OCI-M1 (cell line): ENCODE measurements at places on chromosomes 1 and 21.

GRCh38 chr1:212514782-212515181 is 82.1 kb downstream of the NENF start:
- no peak for DNase-seq

GRCh38 chr1:97377432-97378034 is 543.3 kb downstream of the DPYD start:
- no peak for DNase-seq

DNA sequence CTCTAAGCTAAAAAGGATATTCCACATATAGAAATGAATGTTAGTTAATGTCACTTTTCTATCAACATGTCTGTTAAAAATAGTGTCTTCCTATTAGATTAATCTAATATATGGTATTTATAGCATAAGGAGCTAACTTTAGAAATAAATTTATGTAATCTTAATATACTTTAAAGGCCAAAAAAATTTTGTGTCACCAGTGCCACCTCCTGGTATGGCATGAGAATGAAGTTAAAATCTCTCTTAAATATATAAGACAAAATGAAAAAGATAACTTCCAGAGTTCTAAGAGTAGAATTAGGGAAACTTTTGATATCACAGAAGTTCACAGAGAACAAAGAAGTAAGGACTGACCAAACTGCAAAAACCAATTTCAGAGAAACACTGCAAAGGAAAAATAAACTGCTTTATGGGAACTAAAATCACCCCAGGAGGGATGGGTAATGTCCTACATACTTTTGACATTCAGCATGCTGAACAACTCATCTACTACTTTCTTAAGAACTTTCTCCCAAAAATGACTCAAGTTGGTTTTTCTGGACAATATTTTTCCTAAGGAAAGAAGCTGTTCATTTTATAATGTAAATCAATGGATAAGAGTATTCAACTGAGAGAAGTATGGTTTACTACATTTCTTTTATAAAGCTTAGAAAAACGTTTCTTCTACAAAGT is 82.8 kb downstream of the TRIM33 start:
- DNase-seq = peak; percentile 52

DNA sequence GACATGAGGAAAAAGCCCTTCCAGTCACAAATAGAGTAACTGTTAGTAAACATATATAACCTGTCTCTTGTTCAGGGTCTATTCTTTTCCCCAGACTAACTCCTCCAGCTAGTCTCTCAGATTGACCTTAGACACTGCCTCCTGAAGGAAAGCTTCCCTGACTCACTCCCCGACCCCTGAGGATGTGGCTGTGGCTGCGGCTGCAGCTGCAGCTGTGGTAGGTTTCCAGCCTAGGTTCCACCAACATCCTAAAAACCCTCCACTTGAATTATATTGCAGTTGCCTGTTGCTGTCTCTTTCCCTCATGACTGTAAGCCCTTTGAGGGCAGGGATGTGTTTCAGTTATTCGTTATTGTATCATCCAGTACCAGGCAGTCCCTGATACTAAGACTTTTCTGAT is 132.9 kb upstream of the C1orf21 start:
- DNase-seq = no peak

- DNase-seq = no peak
These were observed 45.0 kb upstream of the AIM2 start for GRCh38 chr1:159121526-159121925.

DNA sequence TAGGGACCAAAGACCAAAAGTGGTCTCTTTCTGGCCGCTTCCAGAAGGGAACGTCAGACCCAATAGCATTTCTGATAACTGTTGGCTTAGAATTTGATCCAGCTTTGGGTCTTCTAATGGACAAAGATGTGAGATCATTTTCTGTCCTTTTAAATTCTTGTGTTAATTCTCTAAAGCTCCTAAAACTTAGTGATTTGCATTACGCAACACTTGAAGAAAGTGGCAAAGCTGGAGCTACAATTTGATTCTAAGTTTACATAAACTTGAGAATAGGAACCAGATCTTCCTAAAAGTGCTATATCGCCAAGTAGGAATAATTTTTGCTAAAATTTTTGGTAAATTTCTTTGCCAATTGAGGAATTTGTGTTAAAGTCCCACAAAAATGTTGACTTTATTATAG is 21.6 kb upstream of the PLA2G4A start:
- DNase-seq = no peak

GRCh38 chr1:34276606-34277005 is 99.9 kb downstream of the C1orf94 start:
- no peak for DNase-seq

GRCh38 chr1:245173446-245174211 is 18.8 kb downstream of the KIF26B start:
- DNase-seq = no peak

DNA sequence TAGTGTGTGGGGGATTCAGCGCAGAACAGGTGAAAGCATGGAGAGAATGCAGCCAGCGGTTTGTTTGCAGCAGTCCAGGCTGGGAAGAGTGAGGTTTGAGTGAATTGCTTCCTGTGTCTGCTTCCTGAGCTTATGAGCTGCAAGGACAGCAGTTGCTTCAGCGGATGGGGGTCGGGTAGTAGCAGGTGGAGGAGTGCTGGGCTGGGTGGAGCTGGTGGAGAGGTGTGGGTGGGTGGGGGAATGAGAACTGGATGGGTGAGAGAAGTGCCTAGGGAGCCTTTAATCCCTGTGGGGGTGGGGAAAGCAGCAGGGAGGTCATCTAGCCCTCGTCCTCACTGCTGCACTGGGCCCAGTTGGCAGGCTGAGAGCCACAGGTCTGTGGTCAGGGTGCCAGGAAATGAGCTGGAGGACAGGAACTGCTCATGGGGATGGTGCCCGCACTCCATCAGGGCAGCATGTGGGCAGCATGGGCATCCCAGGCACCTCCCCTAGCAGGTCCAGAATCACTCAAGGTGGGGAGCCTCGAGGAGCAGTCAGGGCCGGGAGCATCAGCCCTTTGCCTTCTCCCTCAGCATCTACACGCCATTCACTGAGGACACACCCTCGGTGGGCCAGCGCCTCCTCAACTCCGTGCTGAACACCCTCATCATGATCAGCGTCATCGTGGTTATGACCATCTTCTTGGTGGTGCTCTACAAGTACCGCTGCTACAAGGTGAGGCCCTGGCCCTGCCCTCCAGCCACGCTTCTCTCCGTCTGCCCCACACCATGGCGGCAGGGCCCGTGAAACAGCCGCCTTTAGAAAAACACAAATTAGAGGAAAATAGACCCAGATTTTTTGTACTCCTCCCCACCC is 14.8 kb downstream of the PSEN2 start:
- DNase-seq = no peak

DNA sequence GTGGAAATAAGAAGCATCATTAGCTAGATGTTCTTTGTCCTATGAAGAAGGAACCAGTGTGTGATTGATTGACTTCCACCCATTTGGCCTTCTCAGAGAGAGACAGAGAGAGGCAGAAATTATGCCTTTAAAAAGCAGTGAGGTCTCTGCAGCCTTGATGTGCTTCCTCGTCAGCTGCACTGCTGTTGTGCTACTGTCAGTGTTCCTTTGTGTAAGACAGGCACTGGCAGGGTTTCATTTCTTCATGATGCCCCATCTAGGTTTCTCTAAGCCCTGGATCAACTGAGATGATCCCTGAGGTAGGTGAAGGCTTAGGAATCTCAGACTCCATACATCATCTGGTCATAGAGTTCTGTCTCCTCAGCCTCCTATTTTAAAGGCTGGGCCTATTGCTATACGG is 34.9 kb downstream of the GPR3 start:
- no peak for DNase-seq

- DNase-seq = no peak
These were observed 116.3 kb upstream of the SOD1 start for GRCh38 chr21:31543191-31543590.

- no peak for DNase-seq
These were observed 488.6 kb upstream of the RGS18 start for GRCh38 chr1:191669629-191670028.

- DNase-seq = no peak
These were observed 82.3 kb downstream of the ACTL8 start for GRCh38 chr1:17837233-17838030.

DNA sequence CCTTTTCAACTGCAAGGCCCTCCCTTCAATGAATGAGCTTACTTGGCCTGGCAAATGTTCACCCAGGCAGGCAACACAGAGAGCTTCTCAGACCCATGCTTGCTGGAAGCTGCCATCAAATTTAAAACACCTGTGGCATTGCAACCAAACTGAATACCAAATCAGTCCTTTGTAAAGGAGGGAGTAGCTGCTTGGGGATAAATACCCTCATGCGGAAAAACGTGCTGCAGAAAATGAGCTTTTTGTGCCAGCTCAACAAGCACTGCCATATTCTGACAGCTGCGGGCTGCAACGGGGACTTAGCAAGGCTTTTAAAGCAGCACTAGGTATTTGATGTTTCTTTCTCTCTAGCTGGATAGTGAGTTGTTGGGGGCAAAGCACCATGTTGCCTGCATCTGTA is 119.7 kb downstream of the PLPPR4 start:
- DNase-seq = no peak

GRCh38 chr1:94819238-94819944 is 766 bp upstream of the SLC44A3 start:
- no peak for DNase-seq

DNA sequence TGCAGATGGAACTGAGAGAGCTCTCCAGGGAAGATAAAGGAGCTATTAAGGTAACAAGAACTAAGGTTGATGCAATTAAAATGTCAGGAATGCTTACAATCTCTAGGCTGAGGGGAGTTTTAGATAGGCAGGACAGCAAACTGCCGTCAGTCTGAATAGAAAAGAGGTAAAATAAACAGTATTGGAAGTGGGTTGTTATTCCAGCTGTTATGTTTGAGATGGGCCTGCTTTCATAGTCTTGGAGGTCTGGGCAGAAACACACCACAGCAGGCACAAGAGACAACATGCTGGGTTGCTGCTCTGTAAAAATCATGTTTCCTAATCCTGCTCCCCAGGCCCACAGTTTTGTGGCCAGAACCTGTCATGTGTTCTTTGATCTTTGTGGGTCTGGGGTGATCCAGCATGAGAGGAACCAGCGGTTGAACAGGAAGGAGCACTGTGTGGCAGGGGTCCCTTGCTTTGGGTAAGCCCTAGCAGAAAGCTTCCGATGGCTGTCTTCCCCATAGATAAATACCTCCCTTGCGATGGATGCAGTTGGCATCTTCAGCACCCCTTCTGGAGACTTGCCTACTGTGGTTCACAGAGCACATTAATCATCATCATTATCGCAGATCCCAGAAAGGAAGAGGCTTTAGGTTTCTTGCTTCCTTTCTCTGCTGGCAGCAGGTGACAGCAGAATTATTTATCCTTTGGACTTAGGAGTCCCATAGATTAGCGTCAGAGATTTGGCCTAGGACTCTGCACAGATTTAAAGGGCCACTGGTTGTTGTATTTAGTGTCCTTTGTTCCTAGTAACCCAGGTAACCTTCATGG is 97.1 kb downstream of the AK5 start:
- DNase-seq = peak; percentile 38

DNA sequence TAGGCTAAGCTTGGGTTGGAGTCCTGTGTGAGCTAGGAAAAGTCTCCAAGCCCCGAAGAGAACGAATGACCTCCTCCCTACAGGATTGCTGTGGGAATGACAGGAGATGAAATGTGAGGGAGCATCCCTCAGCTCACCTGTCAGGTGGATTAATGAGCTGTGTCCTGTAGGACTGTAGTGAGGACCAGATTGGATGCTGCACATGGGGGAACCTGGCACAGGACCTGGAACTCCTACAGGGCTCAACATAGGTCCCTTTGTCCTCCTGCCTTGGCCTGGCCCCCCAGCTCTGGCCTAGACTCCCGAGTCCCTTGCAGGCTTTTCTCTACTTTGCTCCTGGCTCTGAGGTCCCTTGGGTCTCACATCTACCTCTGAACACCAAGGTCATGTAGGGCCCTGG is 155.7 kb downstream of the PTPRU start:
- DNase-seq = no peak

DNA sequence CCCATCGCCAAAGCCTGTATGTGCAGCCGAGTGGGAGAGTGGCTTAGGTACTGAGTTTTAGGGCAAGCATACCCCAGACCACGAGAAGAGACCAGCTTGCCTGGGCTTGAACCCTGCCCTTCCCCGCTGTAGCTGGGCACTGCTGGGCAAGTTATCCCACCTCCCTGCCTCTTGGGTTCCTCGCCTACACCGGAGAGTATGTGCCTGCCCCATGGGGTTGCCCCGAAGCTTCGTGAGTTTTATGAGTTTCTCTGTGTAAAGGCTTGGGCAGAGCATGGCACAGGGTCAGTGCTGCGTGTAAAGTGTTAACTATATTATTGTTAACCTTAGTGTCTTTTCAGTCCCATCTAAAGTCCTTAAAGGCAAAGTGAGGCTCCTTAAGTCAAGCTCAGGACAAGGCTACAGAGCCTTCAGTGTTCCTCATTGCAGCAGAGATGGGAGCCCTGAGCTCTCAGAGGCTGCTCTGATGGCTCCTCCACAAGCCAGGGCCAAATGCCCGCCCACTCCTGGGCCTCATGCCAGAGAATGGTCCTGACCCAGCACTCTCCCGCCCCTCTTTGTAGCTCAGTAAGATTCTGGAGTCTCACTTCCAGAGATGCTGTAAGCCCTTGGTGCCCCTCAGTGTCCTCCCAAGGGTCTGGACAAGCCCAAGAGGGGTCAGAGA is 37.0 kb upstream of the KCNA10 start:
- DNase-seq = no peak

DNA sequence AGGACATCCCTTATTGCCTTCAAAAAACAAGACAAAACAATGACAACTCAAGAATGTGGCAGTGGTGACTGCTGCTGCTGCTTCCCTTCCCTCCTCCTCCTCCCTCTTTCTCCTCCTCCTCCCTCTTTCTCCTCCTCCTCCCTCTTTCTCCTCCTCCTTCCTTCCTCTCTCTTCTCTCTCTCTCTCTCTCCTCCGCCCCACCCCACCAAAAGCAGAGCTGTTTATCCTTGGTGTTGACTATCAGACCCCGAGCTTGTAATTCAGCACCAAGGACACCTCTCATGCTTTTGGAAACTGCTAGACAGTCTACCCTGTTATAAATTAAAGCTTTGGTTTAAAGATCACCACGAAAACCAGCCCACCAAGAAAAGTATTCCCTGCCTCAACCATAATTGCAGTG is 72.4 kb upstream of the IFNAR2 start:
- DNase-seq = no peak

GRCh38 chr1:88701275-88701674 is 17.2 kb downstream of the PKN2 start:
- peak; percentile 87 for DNase-seq

DNA sequence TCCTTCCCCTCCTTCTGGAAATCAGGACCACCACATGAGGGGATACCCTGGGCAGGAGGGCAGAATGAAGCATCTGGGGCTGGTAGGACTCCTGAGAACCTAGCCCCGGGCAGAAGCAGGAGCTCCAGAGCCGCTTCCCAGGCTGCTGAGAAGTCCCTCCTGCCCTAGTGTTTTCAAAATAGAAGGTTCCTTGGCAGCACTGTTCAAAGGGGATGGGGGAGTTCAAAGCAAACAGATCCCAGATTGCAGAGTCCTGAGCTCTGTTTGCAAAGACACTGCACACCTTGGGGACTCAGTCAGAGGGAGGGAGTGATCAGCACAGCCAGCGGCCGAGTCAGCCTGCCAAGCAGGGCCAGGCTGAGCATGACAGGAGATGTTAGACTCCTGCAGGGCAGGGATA is 177.8 kb downstream of the PTPRU start:
- no peak for DNase-seq

DNA sequence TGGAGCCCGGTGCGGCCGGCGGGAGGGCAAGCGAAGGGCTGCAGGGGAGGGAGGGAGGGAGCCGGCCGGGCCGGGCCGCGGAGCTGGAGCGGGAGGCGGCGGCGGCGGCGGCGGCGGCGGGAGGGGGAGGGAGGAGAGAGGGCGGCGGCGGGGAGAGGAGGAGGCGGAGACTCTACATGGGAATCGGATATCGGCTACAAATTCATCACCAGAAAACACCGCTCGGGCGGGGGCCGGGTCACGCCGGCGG is at the start of gene AKT3:
Gene AKT3, minus strand, starts transcription at position 42 of the 250 bp plus-strand sequence. CDS start 7,073 bp downstream, outside the sequence.
- DNase-seq = peak; percentile 35

- DNase-seq = no peak
These were observed 94.7 kb upstream of the FAM78B start for GRCh38 chr1:166261511-166261910.
